CD4-positive, alpha-beta T cell treated with Interleukin-2 at 100 ng/mL for 4 hours (primary cell): ENCODE measurements at places on chromosomes 16 and 17.

DNA sequence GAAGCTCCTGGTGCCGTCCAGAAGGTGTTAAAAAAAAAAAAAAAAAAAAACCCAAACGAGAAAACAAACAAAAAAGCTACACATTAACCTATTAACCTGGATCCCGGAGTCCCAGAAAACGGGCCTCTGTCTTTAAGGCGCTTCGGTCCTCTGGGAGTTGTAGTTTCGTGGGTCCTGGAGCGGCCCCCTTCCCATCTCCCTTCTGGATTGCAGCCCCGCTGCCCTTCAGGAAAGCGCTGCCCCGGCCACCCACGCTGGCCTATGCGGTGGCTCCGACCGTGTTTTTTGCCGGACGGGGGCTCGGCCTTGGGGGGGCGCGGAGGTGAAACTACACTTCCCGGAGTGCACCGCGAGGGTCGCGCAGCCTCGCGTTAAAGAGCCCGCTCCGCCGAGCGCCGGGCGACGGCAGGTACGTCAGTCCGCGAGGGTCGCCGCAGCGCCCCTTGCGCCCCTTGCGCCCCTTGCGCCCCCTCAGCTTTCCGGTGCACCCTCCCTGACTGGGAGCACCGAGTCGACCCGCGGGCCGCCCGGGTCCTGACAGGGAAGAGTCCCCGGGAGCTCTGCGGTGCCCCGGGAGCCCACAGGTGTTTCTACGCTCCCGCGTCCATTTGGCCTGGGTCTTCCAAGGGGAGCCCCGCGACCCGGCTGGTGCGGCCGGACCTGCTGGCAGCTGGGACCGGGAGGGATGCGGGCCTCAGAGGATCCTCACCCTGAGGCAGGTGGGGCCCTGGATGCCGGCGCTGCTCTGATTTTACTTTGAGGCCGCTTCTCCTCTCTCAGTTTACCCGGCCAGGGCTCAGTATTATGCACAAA, at the start of gene FCSK:
Gene FCSK (plus strand): TSS at position 374 of the 813 bp plus-strand sequence. CDS start 8,596 bp downstream, outside the sequence.
- peak; percentile 63 for DNase-seq

DNA sequence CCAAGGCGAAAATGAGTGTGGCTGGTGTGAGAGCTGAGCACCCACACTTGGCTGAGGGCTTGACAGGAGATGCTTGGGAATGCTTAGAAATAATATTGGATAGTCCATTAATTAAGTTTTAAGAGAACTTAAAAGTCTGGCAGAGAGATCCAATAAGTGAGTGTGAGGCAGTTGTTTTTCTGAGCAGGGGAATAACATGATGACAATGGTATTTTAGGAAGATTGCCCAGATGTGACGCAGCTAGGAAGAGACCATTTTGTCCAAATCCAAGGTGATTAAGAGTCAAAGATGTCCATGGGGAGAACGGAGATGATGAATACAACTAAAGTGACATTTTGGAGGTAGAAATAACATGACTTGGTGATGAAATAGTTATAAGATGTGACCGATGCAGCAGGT, 102.8 kb upstream of the AXIN2 start:
- no peak for DNase-seq

DNA sequence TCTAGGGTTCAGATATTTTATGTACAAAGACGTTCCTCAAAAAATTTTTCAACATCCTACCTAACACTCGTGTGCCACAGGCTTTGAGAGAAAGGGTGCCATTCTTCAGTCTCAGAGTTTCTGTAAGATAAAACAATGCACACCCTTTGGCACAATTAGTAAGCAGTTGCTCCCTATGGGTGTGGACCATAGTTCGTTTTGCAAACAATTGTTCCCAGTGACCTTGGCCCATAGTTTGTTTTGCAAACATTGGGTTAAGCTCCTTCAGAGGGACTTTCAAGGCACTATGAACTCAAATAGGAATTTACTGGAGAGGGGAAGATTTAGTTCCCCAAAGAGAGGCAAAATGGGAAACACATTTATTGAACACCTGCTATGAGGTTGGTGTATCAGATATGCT, 220.3 kb upstream of the CA10 start:
- DNase-seq: no peak

DNA sequence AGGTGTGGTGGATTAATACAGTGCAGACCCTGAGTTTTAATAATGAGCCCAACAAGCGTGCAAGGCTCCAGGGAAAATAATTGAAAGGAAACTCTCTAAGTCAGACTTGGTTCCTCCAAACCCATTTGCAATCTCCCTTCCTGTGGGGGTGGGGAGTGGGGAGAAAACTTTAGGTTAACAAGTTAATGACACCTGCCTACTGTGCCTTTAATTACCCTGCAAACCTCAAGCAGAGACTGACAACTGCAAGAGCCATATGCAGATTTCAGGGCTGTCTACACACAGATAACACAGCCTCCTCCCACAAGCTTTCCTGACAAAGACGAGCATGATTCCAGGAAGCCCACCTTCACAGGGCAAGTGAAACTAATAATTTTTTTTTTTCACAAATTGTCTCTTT, 359.3 kb downstream of the HS3ST4 start:
- DNase-seq: no peak

GRCh38 chr17:81532490-81533287, 4.5 kb downstream of the FSCN2 start:
- DNase-seq: no peak

- DNase-seq: no peak
Observed at GRCh38 chr16:51766739-51767138, 615.7 kb upstream of the SALL1 start.

DNA sequence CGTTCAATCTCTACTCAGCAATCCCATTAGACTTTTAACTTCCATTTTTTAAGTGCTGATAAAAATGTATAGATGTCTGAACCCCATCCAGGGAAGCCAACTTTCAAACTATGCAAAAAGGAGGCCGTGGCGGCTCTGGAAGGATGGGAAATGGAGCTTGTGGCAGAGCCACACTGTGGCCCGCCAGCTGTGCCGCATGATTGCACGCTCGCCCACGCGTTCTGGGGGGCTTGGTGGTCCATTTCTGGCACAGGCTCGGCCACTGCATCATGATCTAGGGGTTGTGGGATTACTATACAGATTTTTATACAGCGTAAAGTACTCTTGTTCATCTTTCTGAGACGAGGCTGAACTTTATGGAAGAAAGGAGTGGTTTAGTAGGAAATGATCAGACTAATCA, 57.6 kb downstream of the FOXL1 start:
- DNase-seq: no peak

DNA sequence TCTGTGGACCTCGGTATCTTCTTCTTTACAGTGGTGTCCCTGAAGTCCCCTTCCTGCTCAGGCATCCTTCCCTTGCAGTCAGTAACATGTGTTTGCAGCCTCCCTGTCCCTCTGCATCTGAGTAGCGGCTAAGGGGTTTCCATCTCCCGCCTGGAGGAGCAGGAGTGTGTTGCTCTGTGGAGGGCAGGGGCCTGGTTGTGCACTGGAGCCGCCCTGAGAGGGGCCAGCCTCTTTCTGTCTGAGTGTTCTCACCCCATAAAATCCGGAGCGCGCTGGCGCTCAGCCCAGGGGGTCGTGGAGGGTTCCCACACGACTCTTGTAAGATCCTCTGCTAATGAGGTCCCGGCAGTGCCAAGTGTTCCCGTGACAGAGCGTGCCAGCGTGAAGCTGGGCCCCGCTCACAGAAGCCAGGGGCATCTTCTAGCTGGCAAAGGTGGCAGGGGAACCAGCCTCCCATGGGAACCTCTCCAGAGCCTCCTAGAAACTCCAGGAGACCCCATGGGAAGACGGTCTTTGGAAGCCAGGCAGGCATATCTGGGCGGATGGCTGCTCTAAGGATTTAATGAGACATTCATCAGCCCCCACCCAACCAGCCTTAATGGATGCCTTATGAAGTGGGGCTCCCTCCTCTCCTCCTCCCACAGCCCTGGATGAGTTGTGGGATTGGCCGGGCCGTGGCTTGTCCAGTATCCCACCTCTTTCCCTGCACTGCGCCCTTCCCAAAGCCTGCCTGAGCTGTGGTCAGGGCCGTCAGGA, 91.4 kb upstream of the GSE1 start:
- DNase-seq: no peak

- DNase-seq: no peak
Observed at GRCh38 chr17:56629531-56630075, 36.1 kb downstream of the NOG start.

- DNase-seq: no peak
Observed at GRCh38 chr16:54926166-54926838, 4.4 kb upstream of the IRX5 start.

DNA sequence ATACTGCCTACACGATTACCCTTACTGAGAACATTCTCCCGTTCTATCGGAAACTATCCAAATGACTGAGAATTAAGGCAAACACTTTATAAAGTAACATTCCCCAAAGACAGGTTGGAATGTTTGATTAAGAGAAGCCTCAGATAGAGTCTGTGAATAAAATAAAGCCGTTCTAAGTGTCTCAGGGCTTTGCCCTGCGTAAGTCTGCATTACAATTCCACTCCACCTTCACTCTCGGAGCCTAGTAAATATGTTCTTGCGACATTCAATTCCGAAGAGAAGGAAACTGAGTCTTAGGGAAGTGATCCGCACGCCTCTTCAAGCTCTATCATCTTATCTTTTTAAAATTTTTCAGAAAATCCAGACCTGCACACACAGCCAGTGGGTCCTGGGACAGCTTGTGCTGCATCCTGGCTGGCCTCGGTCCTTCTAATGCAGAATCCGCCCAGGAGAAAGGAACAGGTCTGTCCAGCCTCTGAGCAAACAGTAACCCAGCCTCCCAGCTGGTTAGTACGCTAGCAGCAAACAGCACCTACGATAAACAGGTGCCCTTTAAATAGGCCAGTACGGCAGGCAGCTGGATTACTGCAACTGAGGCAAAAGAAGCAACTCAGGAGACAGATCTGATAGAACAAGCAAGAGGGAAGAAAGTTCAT, 254.1 kb upstream of the IRX3 start:
- DNase-seq: no peak

- DNase-seq: peak; percentile 59
Observed at GRCh38 chr17:16415031-16415924, at the start of gene TRPV2. TRPV2 (plus strand) TSS chr17:16415571; CDS start chr17:16417669, 2,098 bp downstream.

- DNase-seq: no peak
Observed at GRCh38 chr16:86297866-86298757, 212.2 kb upstream of the FOXF1 start.
